ENCODE measurements at places on chromosomes 4 and X.

- DNase-seq: no peak
These were observed 411.2 kb downstream of the SPOCK3 start for GRCh38 chr4:166823126-166823525.

GRCh38 chr4:20283039-20283438 is 31.3 kb downstream of the SLIT2 start:
- DNase-seq: no peak

GRCh38 chrX:119481323-119481801 is 13.1 kb downstream of the SLC25A5 start:
- no peak for DNase-seq

GRCh38 chr4:33477715-33478114 is 2757.5 kb downstream of the PCDH7 start:
- no peak for DNase-seq

GRCh38 chrX:135454816-135455215 is 33.1 kb downstream of the SMIM10L2A start:
- no peak for DNase-seq
